ENCODE measurements at places on chromosomes 12 and 14. TPM values are rescaled to one million over a fixed set of nuclear protein-coding genes. Genes with fewer than 3 reads are reported as not detected.

The P2RX7 gene
- 0.55 TPM for polyA plus RNA-seq

The POTEM gene
- not detected for polyA plus RNA-seq

The SYNE3 gene
- polyA plus RNA-seq: 27.8 TPM

The TAS2R8 gene
- polyA plus RNA-seq: not detected

The ITFG2 gene
- polyA plus RNA-seq: 21.7 TPM

All from adipose tissue (tissue), 3 donors.